ENCODE measurements at places on chromosomes 3 and 15.

- DNase-seq = no peak
Observed at GRCh38 chr3:52468336-52468735, 12.9 kb downstream of the NISCH start.

- peak; percentile 73 for DNase-seq
Observed at GRCh38 chr3:20041197-20041780, 1.0 kb downstream of the KAT2B start.

- DNase-seq = no peak
Observed at GRCh38 chr3:161336661-161337060, 34.7 kb downstream of the SPTSSB start.

DNA sequence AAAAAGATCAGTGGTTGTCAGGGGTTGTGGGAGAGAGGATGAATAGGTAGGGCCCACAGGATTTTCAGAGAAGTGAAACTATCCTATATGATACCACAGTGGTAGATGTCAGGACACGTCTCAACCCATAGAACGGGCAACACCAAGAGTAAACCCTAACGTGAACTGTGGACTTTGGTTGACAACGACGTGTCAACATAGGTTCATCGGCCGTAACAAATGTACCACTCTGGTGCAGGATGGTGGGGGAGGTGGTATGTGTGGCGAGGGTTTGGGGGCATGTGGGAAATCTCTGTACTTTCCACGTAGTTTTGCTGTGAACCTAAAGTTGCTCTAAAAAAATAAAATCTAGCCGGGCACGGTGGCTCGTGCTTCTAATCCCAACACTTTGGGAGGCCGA is 13.0 kb upstream of the PIGZ start:
- no peak for DNase-seq

DNA sequence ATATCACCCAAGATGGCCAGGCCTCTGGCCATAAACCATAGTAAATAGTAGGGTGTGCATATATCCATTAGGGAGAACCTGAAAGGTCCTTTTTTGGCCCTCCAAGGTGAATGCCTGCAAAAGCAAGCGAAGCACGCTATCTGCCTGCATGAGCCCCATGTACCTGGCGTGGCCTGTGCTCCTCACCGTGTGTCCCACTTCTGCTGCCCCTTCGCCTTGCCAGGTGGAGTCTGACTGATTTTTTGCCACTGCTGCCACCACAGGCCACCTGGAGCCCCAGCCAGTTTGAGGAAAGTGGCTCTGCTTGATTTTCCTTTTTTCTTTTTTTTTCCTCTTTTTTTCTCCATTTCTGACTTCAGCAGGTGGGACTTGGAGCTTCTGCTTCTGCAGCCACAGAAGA is 139.7 kb downstream of the SNRPN start:
- DNase-seq = no peak
